Endothelial cell (in vitro differentiated cells): ENCODE measurements at places on chromosomes 1 and 21.

DNA sequence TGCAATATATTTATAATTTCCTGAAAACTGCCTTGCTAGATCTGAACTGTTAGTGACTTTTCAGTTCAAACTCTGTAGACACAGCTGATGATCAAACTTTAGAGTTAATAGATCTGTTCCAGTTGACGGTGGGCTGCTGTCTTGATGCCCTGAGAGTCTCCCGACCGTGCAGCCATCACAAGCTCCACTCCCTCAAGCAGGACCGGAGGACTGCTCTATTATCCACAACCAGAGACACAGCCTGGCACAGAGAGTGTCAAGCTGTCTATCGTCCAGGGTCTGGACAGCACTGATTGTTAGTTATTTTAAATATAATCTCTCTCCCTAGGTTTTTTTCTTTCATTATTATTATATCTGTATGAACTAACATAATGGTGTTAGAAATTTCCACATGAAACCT, 8.0 kb downstream of the CHODL start:
- no peaks in the 10 kb centered on the region for H3K36me3 ChIP-seq
- no peak for DNase-seq
- no peak overlapping the region for H3K27ac ChIP-seq
- H3K4me1 ChIP-seq: no peaks in the 10 kb centered on the region

DNA sequence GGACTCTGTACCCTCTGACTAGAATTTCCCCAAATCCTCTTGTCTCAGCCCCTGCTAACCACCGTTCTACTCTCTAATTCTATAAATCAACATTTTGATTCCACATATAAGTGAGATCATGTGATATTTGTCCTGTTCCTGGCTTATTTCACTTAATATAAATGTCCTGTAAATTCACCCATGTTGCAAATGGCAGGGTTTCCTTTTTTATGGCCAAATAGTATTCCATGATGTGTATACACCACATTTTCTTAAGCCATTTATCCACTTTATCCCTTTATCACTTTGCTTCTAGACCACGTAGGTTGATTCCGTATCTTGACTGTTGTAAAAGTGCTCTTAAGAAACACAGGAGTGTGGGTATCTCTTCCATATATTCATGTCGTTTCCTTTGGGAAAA, 8.9 kb downstream of the RNF187 start:
- no peak overlapping the region for H3K4me3 ChIP-seq
- DNase-seq: no peak
- H3K27ac ChIP-seq: no peak overlapping the region

DNA sequence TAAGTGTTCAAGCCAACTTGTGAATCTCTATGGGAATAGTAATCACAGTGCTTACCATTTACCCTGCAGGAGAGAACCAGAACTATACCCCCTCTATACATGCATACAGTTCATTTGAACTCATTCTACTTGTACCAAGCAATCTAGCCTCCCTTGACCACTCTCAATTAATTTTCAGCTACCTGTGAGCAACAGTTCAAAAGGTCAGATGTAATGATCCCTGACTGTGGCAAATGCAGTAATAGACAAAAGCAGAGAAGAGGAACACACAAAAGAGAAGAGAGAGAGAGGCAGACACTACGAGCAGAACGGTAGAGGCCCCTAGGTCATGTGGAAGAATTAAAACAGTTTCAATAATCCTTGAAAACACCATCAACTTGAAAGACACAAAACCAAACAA, 52.8 kb downstream of the FMO4 start:
- H3K27me3 ChIP-seq: no peaks in the 10 kb centered on the region
- no peak for DNase-seq
- H3K36me3 ChIP-seq: no peaks in the 10 kb centered on the region

DNA sequence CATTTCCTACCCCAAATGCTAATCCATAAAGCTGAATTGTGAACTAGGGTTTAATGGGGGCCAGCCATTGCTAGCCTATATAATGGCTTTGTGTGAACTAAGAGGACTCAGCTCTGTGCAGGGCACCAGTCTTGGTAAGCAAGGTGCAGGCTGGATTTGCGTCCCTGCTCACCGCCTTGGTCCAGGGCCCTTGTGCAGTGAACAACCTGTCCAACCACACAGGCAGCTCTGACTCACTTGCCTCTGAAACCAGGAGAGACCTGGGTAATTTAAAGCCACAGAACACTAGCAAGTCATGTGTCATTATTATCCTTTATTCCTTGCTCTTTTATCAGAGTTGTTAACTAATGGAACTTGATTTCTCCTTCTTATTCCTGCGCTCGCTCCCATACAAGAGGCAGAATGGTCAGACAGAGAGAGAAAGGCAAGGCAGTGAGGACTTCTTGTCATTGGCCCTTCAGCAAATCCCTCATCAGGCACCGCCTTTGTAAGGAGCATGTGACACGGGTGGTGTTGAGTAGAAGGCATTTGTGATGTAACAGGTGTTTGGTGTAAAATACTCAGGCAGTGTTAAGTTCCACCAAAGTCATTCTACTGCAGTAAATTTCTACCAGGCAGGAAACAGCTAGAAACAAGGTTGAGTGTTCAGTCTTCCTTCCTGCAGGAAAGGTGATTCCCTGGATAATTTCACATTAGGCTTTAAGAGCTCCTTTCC, 67.3 kb upstream of the OLIG2 start:
- H3K4me1 ChIP-seq: peaks cover 18% of the 10 kb centered on the region
- H3K36me3 ChIP-seq: no peaks in the 10 kb centered on the region
- DNase-seq: peak; percentile 10
- no peak overlapping the region for H3K4me3 ChIP-seq
